ENCODE measurements at places on chromosomes 7 and 10.
A peak's percentile ranks its signal among the peaks of the same experiment; 100 is the strongest.

GRCh38 chr7:105036217-105037168 lies 22.5 kb downstream of the KMT2E start:
- DNase-seq = no peak

DNA sequence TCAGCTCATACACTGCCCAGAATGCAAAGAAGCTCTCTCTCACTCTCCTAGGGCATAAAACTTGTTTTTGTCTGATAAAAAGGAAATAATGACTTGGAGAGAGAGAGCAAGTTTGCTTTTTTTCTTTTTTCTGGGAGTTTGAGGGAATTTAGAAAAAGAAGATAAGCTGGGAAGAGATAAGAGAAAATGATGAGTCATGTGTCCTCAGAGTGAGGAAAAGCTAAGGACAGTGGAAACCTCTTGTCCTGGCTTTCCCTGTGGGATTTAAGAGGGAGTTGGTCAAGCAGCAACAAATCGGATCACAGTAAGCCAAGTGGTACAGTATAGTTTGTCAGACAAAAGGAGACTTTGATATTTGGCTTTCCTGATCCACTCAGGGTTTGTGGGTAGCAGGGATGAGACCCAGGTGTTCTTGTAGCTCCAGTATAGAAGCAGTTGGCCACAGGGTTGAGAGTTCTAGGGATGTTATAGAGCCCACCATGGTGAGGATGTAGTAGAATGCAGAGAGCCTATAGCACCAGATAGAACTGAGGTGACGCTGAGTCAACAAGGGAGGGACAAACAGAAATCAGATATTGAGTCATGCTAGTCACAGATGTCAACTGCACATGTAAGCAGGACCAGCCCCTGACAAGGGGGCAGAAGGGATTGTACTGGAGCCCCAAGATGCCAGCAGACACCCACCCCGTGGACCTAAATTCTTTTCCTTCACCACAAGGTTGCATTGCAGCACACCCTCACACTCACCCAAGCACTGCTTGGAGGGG lies 219.3 kb upstream of the TAC1 start:
- no peak for DNase-seq

GRCh38 chr7:15715435-15715834 lies 29.0 kb upstream of the MEOX2 start:
- no peak for DNase-seq

DNA sequence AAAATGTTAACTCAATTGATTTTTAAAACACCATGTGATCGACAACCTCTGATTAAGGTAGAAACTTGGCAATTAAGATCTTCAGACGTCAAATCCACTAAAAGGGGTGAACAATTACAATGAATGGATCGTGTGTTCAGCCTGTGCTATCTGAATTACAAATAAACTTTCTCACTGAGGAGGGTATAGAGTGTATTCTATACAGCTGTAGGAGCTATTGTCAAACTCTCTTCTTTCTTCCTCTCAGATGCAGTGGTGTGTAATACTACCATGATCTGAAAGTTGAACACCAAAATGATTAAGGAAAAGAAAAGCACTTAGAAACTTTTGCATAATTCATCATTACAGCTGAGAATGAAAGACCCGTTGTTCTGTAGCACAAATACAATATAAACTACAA lies 32.2 kb upstream of the MACC1 start:
- DNase-seq = no peak

DNA sequence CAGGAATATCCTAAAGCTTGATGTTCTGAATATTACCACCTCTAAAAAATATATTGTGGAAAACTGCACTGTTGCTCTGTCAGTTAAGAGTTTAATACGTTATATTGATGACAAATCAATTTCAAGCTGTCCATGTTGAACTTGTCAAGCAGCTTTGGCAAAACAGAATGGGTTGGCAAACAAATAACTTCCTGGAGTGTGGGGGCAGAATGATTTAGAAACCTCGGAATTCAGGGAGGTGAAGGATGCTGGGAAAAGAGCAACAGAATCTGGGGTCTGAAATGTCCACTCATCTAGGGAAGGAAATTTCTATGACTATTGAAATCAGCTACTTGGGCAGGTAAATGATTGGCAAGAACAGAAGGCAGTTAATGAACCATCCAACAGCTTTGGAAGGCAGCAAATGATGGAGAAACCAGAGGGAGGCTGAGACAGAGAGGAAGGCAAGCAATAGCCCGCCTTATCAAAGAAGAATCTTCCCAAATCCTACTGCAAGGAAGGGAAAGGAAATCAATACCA lies 95.1 kb upstream of the PALS2 start:
- DNase-seq = no peak

DNA sequence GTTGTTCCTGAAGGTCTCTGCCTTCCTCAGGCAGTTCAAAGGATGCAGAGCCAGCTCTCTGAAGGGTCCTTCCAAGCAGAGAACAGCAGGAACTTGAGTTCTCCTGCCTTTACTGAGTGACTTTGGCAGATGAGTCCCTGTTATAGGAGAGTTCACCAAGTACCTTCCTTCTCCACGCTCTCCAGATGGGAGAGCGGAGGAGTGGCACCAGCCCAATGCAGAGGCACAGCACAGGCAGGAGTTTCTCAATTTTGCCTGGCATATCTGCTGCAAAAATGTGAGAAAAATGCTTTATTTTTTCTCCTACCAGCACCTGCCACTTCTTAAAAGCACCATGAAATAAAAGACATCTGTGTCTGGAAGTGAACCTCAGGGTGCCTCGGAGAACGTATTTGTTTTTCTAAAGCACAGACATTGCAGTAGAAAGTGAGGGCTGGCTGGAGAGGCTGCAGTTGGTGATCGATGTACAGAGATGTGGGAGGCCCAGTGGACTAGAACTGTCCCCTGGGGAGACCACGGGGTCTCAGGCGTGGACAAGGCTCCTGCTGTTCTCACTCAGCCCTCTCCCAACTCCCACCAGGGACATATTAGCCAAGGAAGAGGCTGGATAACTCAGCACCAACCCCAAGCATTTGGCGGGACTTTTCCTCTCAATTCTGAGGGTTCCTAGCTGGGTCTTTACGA lies 174.5 kb downstream of the WDR37 start:
- DNase-seq = no peak

DNA sequence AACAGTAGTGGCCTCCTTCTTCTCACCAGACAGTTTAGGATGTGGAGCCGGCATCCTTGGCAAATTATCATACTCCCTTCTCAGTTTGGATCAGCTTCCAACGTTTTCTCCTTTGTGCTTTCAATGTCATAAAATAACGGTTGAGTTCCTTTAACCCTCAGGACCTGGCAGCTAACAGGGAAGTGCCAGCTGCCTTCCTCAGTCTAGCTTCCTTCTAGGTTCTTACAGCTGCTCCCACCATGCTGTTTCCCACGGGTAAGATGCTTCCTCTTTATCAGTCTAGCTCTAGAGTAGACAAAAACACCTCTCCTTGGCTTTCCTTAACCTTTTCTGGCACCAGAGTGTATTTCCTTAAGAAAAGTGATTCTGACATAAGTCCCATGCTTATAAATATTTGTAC lies 33.2 kb downstream of the BLVRA start:
- no peak for DNase-seq

GRCh38 chr10:117441361-117441760 lies 66.1 kb upstream of the PDZD8 start:
- DNase-seq = no peak

GRCh38 chr10:119919271-119919670 lies 26.7 kb downstream of the SEC23IP start:
- no peak for DNase-seq

- DNase-seq = no peak
Observed at GRCh38 chr10:104240078-104240477, 7.9 kb upstream of the CFAP43 start.

GRCh38 chr10:129501652-129502436 lies 34.8 kb downstream of the MGMT start:
- DNase-seq = no peak

DNA sequence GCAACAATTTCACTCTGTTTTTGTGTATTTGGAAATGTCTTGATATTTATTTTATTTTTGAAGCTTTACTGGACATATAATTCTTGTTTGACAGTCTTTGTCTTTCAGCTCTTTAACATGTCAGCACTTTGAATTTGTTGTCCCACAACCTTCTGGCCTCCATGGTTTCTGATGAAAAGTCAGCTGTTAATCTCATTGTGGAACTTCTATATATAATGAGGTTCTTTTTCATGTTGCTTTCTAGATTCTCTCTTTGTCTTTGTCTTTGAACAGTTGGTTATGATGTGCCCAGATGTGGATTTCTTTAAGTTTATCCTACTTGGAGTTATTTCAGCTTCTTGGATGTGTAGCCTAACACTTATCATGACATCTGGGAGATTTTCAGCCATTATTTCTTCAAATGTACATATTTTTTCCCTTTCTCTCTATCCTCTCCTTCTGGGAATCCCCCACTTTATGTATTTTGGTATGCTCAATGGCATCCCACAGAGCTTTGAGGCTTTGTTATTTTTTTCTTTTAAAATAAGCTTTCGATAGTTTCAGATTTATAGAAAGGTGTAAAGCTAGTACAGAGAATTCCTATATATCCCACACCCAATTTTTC lies 9.5 kb upstream of the LMTK2 start:
- DNase-seq = no peak

DNA sequence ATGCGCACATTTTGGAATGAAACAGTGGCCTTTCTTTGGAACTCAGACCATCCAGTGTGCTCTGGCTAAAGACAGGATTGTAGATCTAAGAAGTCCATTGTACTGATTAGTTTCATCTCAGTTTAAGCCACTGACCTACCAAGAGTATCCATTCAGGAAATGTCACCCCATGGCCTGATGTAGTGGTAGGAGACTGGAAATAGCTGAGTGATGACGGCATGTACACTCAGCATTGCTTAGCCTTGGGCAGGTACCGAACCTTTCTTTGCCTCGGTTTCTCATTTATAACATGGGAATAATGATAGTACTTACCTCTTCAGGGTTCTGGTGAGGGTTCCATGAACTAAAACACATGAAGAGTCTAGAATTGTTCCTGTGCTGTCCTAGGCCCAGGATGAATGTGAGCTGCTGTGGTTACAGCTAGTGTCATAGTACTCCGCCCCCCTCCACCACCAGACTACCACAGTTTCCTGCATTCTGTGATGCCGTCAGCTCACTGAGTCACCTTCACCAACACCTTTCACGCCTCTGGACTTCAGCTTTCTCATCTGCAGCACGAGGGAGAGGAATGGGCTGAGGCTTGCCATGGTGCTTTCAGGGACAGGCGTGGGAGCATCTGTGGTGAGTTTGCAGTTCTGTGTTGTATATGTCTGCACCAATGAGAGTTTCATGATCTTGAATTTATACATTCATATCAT lies 484.0 kb upstream of the GALNT17 start:
- DNase-seq = peak; percentile 84

GRCh38 chr10:127618797-127619196 lies 69.7 kb downstream of the NPS start:
- DNase-seq = no peak

DNA sequence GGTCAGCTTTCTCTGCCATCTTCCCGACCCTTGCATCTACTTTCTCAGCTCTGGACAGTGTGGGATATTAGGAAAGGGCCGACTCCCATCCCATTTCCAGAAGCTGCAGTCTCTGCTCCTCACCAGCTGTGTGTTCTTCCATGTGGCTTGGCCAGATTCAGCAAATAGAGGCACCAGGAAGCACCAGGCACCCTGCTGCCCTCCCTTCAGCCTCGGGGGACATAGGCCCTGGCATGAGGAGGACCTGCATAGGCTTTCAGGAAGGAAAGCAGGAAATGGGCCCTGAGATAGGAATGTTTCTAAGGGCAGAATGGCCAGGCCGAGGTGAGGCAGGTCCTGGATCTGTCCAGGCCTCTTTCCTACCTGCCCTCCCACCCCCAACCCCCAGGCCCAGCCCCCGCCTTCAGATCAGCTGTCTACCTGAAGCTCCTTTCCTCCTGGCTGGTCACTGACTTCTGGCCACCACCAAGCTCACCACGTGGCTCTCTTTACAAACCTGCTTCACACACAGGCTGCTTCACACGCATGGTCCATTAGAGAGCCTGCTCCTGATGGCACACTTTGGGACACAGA lies 27.5 kb upstream of the PURB start:
- no peak for DNase-seq

GRCh38 chr10:15027741-15028140 lies 16.0 kb upstream of the OLAH start:
- DNase-seq = no peak

DNA sequence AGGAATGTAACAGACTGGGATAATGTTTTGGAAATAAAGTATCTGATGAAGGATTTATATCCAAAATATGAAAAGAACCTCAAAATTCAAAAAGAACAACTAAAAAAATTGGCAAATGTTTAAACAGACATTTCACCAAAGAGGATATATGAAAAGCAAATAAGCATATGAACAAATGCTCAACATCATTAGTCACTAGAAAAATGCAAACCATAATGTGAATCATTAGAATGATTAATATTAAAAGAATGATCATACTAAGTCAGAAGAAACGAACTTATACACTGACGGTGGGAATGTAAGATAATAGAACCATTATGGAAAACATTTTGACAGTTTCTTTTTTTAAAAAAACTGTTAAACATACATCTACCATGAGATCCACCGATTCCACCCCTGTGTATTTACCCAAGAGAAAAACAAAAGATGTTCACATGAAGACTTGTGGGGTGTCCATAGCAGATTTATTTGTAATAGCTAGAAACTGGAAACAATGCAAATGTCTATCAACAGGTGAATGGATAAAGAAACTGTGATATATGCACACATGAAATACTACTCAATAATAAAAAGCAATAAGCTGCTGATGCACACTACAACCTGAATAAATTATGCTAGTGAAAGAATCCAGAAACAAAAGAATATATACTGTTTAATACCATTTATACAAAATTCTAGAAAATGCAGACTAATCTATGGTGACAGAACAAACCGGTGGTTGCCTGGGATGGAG lies 35.7 kb downstream of the PRKG1 start:
- no peak for DNase-seq

DNA sequence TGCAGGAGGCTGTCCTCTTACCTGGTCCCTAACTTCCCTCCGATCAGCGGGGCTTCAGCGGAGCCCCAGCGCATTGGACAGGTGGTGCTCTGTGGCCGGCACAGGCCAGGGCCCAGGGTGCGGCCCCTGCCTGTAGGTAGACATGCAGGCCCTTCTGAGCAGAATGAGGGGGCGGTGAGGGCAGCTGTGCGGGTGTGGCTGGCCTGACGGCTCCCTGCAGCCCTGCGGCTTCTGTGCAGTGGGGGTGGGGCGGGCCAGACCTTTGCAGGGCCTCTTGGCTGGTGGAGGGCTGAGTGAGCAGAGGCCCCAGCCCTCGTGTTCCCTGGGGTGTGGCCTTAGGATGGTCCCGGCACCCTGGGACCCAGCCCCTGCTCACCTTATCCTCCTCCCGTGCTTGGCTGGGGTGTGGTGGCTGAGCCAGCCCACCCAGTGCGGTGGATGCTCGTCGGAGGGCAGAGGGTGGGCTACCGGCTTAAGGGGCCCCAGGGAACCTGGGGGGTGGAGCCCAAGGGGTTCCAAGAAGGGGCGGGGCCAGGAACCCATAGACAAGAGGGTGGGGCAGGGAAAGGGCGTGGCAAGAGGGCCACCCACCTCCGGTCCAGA lies 175.2 kb upstream of the TNRC18 start:
- DNase-seq = no peak

All from activated CD4-positive, alpha-beta T cell treated with anti-CD3 and anti-CD28 coated beads for 48 hours (primary cell).